ENCODE measurements at places on chromosomes 2 and 18.
A peak's percentile ranks its signal among the peaks of the same experiment; 100 is the strongest.

DNA sequence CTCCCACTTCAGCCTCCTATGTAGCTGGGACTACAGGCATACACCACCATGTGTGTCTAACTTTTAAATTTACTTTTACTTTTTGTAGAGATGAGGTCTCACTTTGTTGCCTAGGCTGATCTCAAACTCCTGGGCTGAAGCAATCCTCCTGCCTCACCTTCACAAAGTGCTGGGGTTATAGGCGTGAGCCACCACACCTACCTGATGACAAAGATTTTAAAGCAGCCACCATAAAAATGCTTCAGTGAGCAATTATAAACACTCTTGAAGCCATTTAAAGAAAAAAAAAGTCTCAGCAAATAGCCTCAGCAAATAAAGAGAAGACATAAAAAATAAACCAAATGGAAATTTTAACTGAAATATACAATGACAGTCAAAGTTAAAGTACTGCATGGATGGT lies 35.6 kb downstream of the MRPS5 start:
- no peak for DNase-seq

DNA sequence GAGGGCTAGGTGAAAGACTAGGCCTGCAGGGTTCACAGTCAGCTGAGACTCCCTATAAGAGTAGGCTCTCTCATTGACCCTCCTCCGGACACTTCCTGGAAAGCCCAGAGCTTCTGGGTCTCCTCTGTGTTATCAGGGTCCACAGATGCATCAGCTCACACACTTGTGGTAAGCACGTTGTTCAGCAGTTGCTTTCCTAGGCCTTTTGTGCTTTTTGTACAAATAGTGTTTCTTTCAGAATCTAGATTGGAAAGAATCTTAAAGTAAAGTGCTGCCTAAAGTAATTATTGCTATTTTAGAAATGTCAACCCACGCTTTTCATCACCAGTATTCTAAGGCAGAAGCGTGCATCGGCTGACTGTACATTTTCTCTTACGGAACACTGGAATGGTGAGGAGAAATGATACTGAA lies 15.5 kb downstream of the SLC9A2 start:
- DNase-seq = peak; percentile 88

DNA sequence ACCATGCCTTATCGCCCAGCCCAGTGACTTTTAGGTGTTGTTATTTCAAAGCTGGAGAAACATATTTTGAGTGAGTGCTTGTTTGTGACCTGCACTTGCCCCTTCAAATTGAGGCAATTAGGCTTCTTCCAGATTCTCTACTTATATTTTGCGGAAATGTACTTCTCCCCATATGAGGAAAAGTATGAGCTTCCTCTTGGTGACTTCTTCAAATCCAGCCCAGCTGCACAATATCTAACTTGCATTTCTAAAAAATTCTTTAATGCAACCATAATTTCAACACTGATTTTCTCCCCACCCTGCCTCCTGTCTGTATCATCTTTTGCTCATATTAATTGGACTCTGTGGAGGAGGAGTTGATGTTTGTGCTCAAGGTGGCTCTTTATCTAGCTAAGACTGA lies 391.2 kb upstream of the POU3F3 start:
- DNase-seq = no peak

DNA sequence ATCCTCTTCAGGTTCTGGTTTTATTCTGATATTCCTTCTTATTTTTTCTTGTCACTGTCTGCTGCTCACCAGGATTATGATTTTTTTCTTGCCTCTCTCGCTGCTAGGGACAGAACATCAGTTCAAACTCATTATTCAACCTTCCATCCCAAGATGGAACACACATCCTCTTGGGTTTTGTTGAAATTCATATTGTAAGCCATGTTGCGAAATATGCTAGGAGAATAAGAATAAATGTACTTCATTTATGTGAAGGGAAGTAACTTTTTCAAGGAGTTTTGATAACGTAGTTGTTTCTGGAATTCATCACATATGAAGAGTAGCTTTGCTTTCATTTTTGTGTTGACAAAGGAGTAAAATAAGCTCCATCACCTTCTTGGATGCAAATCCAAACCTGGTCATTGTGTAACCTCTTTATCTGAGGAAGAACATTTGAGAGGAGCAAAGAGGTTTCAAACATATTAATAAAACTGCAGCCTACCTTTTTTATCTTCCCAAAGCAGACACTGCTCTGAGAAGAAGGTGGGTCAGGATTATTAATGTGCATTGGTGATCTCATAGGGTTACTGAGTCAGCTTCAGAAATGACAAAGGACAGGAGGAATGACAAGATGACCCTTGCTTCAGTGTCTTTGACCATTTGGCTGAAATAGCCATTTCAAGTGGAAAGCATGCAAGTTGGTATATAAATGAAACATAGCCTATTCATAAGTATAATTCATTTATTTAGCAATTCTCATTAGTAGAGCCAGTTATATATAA lies 280.0 kb downstream of the GULP1 start:
- DNase-seq = no peak

DNA sequence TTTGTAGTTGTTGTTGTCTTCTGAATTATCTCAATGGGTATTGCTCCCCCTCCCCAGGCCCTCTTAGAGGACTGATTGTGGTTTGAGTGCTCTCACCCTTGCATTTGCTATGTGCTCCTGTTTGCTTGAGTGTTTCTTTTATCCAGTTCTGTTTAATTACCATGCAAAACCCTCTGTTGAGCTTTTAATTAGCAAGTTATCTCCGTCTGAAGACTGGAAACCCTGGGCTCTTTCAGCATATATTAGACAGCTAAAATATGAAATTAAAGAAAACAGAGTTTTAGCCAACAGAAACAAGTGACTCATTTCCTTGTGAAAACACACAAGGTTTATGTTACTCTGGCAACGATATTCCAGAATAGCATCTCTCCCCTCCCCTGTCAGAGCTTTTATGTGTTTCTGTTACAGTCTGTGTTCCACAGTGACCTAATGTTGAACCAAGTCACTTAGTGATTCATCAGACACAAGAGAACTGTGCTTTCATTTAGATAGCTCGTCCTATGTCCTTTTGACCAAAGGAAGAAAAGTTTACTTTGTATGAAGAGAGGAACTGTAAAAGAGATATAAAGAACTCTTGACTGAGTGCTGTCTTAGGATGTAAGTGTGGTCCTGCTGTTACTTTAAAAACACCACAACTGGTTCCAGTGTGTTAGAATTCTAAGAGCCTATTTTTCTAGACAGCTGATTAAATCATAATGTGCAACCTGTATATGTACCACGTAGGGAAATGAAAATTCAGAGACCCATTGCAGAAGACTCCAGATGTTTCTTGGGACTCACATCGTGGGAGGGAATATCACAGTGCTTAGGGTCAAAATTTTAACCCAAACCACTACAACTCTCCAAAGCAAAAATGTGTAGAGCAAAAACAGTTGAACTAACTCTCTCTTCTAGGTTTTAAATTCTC lies 172.8 kb upstream of the RBMS1 start:
- no peak for DNase-seq
